ENCODE measurements at places on chromosomes 16 and 17.
A peak's percentile ranks its signal among the peaks of the same experiment; 100 is the strongest.

GRCh38 chr16:85015481-85016187 is 4.3 kb upstream of the ZDHHC7 start:
- no peak for DNase-seq

DNA sequence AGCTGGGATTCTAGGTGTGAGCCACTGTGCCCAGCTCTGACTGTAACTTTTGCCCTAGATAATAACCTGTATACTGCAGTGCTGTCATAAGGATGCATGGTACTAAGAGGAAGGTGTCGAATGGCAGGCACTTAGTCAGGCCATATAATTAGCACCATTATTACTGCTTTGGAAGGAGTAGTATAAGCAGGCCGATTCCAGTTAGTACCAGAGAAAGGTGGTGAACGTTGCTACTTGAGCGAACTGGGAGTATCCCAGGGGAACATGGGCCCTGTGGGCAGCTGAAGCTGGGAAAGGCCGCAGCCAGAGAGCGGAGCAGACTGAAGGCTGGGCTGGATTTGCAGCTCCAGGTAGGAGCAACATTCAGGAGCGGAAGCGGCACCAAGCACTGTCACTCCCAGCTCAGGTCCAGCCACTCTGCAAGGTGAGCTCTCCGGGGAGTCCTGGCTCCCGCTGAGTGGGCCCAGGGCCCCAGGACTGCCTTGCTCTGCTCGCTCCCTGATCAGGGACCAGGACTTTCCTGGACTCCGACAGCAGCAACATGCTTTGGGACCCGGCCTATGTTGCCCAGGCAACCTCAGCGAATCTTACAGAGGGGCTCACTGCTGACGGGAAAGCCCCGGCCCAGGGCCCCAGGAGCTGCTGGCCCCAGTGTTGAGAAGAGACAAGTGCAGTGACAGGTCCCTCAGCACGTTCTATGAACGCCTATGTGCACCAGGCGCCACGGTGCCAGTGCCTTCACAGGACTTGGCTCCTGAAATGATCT is 28.6 kb downstream of the C16orf74 start:
- no peak for DNase-seq

DNA sequence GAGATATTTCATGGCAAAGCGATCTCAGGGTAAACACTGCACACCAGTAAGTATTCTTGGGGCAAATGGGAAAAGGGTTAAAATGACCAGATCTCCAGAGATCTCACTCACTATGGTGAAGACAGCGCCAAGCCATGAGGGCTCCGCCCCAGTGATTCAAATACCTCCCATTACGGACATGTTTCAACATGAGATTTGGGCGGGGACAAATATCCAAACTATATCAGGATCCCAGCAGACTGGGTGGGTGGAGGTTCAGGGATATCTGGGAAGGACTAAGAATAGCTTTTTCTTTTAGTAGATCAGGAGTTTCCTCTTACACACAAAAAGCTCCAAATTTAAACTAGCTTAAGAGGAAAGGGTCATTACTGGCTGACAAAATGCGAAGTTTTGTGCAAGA is 181.7 kb downstream of the WWOX start:
- no peak for DNase-seq

GRCh38 chr17:38559880-38560230 is 45.9 kb downstream of the SRCIN1 start:
- DNase-seq: no peak

DNA sequence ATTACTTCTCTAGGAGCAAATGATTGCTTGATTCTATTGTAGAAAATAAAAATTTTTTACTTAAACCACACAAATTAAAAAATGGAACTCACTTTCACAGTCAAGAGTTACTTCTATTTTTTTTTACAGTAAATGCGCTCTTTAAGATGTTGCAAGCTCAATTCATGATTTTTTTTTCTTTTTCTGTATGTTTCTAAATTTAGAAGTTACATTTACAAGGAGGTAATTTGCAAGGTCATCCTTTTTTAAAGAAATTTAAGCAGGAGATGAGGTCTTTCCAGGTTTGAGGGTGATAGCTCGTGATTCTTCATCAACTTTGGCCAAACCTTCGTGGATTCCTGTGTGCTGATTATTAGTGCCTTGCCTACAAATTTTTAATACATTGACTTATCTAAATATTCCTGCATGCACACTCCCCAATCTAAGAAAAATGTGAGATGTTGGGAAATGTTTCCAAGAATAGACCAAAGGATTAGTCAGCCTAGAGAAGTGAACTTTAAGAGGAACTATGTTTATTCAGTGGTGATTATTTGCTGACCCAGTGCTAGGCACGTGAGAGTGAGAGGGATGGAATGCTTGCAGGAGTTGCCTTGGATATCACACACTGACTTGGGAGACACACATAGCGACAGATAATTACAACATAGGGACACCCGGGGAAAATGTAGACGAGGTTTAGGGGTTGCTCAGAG is 429.8 kb downstream of the MAF start:
- no peak for DNase-seq

- DNase-seq: no peak
Measured at GRCh38 chr16:47063011-47063724, 80.6 kb downstream of the NETO2 start.

DNA sequence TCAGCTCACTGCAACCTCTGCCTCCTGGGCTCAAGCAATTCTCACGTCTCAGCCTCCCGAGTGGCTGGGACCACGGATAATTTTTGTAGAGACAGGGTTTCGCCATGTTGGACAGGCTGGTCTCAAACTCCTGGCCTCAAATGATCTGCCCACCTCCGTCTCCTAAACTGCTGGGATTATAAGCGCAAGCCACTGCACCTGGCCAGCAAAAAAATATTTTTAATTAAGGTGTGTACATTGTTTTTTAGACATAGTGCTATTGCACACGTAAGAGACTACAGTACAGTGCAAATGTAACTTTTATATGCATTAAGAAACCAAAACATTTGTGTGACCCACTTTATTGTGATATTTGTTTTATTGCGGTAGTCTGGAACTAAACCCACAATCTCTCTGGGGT is 49.0 kb downstream of the NACA2 start:
- DNase-seq: no peak

- DNase-seq: no peak
Measured at GRCh38 chr16:75921281-75921680, 195.0 kb upstream of the CPHXL start.

GRCh38 chr17:70420861-70421445 is 251.6 kb downstream of the KCNJ2 start:
- DNase-seq: no peak

- DNase-seq: no peak
Measured at GRCh38 chr17:77489893-77490255, 349.1 kb downstream of the SEC14L1 start.

- no peak for DNase-seq
Measured at GRCh38 chr16:6557353-6558023, 775.2 kb upstream of the RBFOX1 start.

- no peak for DNase-seq
Measured at GRCh38 chr17:55635253-55635914, 87.3 kb downstream of the TMEM100 start.

GRCh38 chr17:12536472-12536871 is 129.2 kb upstream of the MYOCD start:
- DNase-seq: no peak

DNA sequence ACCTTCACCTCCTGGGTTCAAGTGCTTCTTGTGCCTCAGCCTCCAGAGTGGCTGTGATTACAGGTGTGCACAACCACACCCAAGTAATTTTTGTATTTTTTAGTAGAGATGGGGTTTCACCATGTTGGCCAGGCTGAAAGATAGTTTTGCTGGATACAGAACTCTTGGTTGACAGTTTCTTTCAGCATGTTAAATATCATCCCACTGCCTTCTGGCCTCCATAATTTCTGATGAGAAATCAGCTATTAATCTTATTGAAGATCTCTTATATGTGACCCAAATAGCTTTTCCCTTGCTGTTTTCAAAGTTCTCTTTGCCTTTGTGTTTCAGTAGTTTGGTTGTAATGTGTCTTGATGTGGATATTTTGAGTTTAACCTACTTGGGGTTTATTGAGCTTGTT is 50.3 kb upstream of the BRD7 start:
- no peak for DNase-seq

GRCh38 chr16:72480911-72481310 is 309.0 kb upstream of the PMFBP1 start:
- no peak for DNase-seq

DNA sequence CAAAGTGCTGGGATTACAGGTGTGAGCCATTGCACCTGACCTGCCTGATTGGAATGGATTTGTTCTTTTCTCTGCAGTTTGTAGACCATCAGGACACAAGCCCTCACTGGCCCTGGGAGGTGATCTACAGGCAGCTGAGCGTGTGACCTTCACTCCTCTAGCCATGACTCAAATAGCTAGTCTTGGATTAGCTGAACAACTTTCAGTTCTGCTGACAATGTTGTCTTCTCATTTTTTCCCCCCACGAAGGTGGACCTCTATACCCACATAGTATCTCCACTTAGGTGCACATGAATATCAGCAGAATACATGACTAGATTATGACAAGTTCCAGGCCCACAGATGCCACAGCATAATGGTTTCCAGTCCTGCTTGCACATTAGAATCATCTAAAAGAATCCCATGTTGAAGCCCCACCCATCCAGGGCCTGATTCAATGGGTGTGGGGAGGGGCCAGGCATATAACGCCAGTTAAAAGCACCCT is 36.8 kb downstream of the HS3ST3B1 start:
- no peak for DNase-seq

- no peak for DNase-seq
Measured at GRCh38 chr16:79325226-79325945, 275.2 kb downstream of the MAF start.

DNA sequence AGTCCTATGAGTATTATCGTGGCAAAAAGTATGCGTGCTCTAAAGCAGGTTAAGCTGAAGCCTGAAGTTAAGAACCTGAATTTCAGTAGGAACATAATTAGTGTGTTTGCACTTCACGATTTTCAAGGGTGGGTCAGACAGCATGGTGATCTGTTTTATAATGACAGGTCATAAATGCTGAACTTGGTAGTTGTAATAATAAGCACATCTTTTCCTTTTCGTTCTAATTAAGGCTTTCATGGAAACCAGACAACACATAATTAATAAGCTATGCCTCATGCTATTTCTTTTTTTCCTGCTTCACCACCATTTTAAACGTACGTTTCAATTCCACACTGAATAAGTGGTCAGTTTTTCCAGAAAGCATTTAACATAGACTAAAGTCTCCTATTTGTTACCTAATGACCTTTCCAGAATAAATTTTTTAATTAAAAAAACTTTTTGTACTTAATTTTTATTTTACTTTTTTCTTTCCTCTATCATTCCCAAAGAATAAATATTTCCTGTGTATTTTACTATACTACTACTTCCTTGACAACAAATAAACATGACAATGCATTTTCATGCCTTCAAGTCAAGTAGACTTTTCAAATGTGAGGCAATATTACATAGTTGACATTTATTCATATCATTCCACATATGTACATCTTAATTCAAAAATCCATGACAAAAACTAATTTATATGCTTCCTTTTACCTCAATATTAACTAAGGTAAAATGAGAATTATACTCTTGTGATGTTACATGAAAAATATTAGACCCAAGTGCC is 22.4 kb downstream of the CMC2 start:
- DNase-seq: no peak

DNA sequence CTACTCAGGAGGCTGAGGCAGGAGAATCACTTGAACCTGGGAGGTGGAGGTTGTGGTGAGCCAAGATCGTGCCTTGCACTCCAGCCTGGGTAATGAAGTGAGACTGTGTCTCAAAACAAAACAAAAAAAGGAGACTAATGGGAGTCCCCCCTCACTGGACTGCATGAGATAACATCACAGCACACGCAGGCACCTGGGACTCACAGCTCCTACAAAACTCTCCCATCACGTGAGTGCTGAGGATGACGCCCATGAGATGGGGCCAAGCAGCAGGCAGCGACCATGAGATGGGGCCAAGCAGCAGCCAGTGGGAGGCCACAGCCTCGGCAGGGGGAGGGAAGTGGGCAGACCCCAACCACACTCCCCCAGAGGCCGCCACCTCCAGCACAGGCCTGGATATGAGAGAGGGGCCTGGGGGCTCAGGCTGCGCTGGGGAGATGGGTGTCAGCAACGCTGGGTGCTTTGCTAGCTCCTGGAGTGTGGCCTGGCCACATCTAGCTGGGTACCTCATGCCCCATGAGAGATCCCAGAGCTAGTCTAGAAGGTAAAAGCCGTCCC is 15.4 kb downstream of the DNAAF8 start:
- DNase-seq: no peak

GRCh38 chr16:82651921-82652601 is 25.3 kb downstream of the CDH13 start:
- DNase-seq: no peak

GRCh38 chr17:45022288-45022648 is 29.2 kb downstream of the DCAKD start:
- no peak for DNase-seq

- DNase-seq: no peak
Measured at GRCh38 chr17:61598014-61598413, 7.0 kb upstream of the NACA2 start.

GRCh38 chr16:85631802-85632393 is 18.8 kb downstream of the GSE1 start:
- no peak for DNase-seq

- DNase-seq: no peak
Measured at GRCh38 chr16:84955427-84955826, 55.9 kb downstream of the ZDHHC7 start.

DNA sequence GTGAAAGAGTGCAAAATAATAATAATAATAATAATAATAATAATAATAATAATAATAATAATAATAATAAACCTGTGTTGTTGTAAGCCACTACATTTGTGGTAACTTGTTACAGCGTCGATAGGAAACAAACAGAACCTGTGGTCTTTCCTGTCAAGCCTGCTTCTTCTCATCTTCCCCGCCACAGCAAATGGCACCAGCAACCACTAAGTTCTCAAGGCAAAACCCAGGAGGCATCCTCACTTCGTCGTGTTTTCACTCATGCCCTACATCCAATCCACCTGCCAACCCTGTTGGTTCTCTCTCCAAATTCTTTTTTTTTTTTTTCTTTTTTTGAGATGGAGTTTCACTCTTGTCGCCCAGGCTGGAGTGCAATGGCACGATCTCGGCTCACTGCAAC is 34.2 kb downstream of the ITGAE start:
- DNase-seq: no peak

DNA sequence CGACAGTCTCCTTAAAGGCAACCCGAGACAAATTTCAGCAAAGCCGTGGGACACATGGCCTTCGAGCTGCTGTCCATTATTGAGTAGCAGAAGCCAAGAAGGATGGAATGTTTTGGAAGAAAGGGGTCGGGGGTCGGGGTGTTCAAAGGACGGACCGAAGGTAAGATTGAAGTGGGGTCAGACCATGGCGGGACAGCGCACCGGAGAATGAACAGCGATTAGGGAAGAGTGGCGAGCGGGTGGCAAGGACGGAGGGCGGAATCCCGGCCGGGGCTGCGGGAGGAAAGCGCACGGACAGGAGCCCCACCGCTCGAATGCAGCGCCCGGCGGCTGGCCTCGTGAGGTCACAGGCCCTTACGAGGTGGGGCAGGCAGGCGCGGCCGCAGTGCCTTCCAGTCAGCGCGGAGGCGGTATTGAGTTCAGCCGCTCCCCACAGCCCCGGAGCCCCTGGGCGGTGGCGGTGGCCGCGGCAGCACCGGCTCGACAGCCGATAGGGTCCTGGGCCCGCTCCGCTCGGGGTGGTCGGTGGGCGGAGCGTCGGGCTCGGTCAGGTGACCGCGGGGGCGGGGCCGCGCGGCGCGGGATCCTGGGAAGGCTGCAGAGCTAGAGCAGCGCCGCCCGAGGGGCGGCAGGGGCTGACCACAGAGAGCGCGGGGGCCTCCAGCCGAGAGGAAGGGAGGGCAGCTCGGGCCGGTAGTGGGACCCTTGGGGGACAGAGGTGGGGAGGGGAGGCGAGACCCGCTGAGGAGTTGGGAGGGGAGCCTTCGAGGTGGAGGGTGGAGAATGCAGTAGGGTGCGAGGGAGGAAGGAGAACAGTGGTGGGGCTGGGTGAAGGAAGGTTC is at the start of gene EFCAB13:
Gene EFCAB13 (plus strand): TSS at position 574 of the 842 bp plus-strand sequence. CDS start 4,399 bp downstream, outside the sequence.
- peak; percentile 97 for DNase-seq

Data from erythroblast (primary cell).